Keratinocyte (primary cell): ENCODE measurements at places on chromosomes 12 and 14. TPM values are rescaled to one million over a fixed set of nuclear protein-coding genes. Genes with fewer than 3 reads are reported as not detected.

The DBX2 gene
- not detected in 3 replicates for polyA plus RNA-seq

The GUCY2C gene
- polyA plus RNA-seq = 0.03 to 0.06 TPM (median 0.03 TPM) in 3 replicates

The IL23A gene
- polyA plus RNA-seq = 0.68 to 1.6 TPM (median 1.5 TPM) in 3 replicates

The HSPA2 gene
- 7.0 to 24.7 TPM (median 12.0 TPM) in 3 replicates for polyA plus RNA-seq

The SLC5A8 gene
- polyA plus RNA-seq = not detected in 3 replicates

The ABHD12B gene
- polyA plus RNA-seq = 0.03 TPM in 1 of 3 replicates, not detected in the others

The CIT gene
- 1.4 to 6.6 TPM (median 6.2 TPM) in 3 replicates for polyA plus RNA-seq

GRCh38 chr14:89652352-89652751, 235.3 kb upstream of the FOXN3 start:
- no peak overlapping the region for H3K27ac ChIP-seq
- H3K36me3 ChIP-seq = no peaks in the 10 kb centered on the region
- no peaks in the 10 kb centered on the region for H3K27me3 ChIP-seq
- no peak overlapping the region for H3K4me3 ChIP-seq
- no peaks in the 10 kb centered on the region for H3K4me1 ChIP-seq
- no peak for DNase-seq

- peak overlapping the region; percentile 76 for H3K4me3 ChIP-seq
- H3K27me3 ChIP-seq = no peaks in the 10 kb centered on the region
- peaks cover 38% of the 10 kb centered on the region for H3K4me1 ChIP-seq
- H3K27ac ChIP-seq = peak overlapping the region; percentile 82
- no peak for DNase-seq
- H3K36me3 ChIP-seq = no peaks in the 10 kb centered on the region
These were observed 2.7 kb downstream of the DYRK2 start for GRCh38 chr12:67651132-67651695.

DNA sequence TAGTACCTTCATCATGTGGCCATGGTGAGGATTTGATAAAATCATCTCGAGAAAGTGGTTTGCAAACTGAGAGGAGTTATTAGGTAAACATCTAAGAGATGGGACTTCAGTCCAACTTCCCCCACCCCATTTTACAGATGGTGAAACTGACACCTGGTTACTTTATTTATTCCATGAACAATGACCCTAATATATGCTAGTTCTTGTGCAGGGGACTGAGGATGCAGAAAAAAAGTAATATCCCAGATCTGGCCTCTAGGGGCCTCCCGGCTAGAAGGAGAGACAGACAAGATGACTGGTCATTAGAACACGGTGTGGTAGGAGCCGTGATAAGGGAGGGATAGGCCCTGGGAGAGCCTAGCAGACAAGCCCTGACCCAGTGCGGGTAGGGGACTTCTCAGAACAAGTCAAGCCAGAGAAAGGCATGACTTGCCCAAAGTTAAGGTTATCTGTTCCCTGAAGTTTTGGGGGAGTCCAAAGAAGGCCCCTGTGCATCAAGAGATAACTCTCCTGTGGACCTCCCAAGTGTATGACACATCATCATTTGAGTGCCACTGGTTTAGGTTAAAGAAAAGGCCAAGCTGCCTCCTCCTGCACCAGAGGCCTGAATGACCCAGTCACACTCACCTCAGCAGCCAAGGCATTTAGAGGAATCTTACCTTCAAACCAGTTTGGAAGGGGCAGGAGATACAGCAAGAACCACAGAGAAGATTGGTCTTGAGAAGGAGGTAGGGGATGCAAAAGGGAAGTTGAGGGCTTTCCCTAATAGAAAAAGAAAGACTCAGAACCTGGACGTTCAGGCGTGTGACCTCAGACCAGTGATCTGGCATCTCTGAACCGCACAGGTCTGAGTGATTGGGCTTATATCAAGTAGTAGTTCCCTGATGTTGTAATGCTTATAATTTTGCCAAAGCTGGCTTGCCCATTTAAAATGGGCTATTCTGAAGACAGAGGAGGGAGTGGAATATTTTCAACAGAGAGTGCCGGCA, 1.6 kb downstream of the CMKLR1 start:
- H3K36me3 ChIP-seq = no peaks in the 10 kb centered on the region
- H3K4me1 ChIP-seq = no peaks in the 10 kb centered on the region
- H3K4me3 ChIP-seq = no peak overlapping the region
- no peak overlapping the region for H3K27ac ChIP-seq
- peaks cover 16% of the 10 kb centered on the region for H3K27me3 ChIP-seq
- DNase-seq = no peak

DNA sequence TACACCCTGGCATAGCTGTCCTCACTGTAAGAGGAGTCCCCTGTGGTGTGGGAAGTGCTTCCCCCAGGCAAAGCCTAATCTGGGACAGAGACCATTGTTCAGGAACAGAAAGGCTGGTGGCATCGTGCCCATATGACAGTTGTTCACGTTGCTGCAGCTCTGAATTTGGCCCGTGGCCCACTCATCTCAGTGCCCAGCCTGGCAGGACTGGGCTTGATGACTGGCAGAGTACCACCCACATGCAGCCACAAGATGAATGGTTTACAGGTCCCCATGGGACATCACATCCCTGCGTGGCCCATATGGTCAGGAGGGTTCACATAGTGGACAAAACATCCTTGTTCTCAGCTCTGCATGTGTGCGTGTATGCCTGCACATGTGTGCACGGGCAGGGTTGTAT, 17.5 kb downstream of the IQSEC3 start:
- no peaks in the 10 kb centered on the region for H3K36me3 ChIP-seq
- H3K4me3 ChIP-seq = no peak overlapping the region
- DNase-seq = no peak
- peaks cover 46% of the 10 kb centered on the region for H3K27me3 ChIP-seq
- H3K4me1 ChIP-seq = no peaks in the 10 kb centered on the region

DNA sequence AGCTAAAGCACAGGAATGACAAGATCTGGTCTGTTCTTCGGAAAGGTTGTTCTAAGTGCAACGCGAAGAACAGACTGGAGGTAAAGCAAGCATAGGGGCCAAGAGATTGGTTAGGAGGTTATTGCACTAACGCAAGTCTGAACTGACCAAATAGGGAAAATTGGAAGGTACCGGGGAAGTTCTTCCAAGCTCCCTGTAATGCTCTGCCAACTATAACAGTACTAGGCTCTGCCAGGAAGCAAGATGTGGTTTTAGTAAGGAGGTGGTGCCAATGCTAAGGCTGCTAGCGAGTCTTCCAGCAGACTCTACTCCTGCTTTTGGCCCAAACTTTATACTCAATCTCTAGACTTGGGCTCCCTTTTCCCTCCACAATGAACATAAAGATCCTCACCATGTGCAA, 138.6 kb downstream of the PAWR start:
- no peaks in the 10 kb centered on the region for H3K27me3 ChIP-seq
- peaks cover 4% of the 10 kb centered on the region for H3K36me3 ChIP-seq
- DNase-seq = no peak
- peaks cover 11% of the 10 kb centered on the region for H3K4me1 ChIP-seq

DNA sequence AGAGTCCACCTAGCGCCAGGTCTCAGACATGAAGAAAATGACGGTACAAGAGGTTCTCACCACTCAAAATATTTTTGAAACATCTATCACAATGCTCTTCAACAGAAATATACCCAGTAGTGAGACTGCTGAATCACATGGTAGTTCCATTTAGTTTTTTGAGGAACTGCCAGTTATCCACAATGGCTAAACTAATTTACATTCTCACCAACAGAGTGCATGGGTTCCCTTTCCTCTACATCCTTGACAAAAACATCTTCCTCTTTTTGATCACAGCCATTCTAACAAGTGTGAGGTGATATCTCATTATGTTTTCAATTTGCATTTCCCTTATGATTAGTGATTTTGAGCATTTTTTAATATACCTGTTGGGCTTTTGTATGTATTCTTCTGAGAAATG, 5.7 kb upstream of the GPR65 start:
- H3K27ac ChIP-seq = no peak overlapping the region
- no peaks in the 10 kb centered on the region for H3K4me1 ChIP-seq
- no peak for DNase-seq
- H3K36me3 ChIP-seq = no peaks in the 10 kb centered on the region

GRCh38 chr12:120240495-120240833, 25.1 kb downstream of the PXN start:
- H3K27me3 ChIP-seq = no peaks in the 10 kb centered on the region
- DNase-seq = no peak
- peaks cover 88% of the 10 kb centered on the region for H3K4me1 ChIP-seq
- peak overlapping the region; percentile 10 for H3K27ac ChIP-seq
- peaks cover 31% of the 10 kb centered on the region for H3K36me3 ChIP-seq
